ENCODE measurements at places on chromosomes 3 and 15. TPM values are rescaled to one million over a fixed set of nuclear protein-coding genes. Genes with fewer than 3 reads are reported as not detected.

GRCh38 chr15:81849289-81849688, 196.5 kb downstream of the MEX3B start:
- DNase-seq = no peak

Gene TPRG1
- total RNA-seq = 0.86 TPM

DNA sequence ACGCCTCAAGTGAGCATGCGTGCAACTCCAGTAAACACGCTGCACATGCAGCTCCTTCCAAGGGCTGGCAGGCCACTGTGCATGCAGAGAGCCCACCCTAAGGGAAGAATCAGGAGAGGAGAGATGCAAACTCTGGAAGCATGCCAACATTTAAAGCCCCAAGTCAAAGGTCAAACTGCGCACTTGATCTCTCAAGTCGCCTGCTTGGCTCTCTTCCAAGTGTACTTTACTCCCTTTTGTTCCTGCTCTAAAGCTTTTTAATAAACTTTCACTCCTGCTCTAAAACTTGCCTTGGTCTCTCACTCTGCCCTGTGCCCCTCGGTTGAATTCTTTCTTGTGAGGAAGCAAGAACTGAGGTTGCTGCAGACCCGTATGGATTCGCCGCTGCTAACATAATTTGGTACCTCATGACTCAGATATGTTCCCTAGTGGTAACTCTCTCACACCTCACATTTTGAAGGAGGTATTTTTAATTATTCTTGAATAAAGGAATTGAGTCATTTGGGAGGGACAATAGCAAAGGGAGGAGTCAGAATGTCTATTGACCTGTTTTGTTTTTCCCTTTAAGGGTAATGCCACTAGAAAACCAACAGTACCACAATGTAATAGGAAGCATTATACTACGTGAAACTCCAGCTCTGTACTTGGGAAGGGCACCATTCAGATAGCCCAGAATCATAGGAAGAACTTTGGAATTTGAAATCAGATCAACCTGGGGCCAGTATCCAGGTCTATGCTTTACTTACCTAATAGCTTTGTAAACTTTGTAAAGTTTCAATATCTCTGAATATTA, 19.6 kb upstream of the DGKG start:
- DNase-seq = no peak

GRCh38 chr15:74208901-74209559, 6.4 kb upstream of the STRA6 start:
- no peak for DNase-seq

DNA sequence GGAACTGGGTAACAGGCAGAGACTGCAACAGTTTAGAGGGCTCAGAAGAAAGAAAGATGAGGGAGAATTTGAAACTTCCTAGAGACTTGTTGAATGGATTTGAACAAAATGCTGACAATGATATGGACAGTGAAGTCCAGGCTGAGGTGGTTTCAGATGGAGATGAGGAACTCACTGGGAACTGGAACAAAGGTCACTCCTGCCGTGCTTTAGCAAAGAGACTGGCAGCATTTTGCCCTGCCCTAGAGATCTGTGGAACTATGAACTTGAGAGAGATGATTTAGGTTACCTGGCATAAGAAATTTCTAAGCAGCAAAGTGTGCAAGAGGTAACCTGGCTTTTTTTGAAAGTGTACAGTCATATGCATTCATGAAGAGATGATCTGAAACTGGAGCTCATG, 11.7 kb downstream of the EIF5A2 start:
- no peak for DNase-seq
